ENCODE measurements at places on chromosomes 4 and X.

- no peak for DNase-seq
Measured at GRCh38 chr4:47873877-47874541, 36.1 kb upstream of the CORIN start.

DNA sequence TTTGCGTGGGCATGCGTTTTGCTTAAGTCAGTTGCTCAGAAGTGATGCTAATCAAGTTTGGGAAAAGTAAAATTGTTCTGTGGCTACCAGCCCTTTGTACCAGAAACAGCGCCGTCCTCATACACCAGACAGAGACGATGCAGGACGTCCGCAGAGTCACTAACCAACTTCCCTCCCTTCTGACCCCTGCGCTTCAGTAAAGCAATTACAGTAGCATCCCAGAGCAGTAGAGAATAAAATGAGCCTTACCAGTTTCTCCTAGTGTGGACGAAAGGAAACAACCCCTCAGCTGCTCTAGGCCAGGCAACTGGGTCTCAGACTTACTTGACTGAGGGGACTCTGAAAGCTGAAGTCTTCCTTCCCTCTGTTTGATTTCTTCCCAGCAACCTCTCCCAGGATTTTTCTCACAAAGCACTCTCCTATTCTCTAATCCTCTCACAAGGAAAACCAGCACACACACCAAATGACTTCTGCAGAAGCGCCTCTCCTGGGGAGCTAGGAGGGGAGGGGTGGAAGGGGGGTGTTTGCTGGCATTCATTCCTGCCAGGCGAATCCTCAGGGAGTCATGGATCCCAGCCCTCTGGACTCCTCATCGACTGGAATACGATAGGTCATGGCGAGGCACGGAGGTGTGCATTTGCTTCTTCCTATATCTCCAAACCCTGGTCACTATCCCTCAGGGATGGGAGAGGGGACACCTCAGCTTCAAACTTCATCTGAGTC, 56.0 kb upstream of the MID1 start:
- no peak for DNase-seq

- DNase-seq = no peak
Measured at GRCh38 chr4:74395633-74396032, 30.7 kb downstream of the EREG start.

DNA sequence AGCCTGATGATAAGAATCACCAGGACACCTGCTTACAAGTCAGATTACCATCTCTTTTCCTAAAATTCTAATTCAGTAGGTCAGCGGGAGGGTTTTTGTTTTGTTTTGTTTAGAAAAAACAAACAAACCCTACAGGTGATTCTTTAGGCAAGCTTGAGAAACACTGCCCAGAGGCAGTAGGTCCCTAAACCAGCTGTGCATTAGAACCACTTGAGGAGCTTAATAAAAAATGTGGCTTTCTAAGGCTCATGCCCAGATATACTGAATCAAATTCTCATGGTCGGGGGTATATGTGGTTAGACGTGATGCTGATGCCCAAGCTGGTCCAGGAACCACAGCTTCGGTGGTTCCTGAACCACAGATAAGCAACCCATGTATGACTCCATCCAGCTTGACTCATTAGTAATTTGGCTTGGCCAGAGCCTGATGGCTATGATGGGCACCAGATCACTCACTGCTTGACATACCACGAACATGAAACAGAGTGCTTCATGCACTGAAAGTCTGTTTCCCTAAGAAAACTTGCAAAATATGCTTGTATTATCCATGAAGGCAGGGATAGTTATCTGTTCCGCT, 338.1 kb upstream of the F9 start:
- no peak for DNase-seq

DNA sequence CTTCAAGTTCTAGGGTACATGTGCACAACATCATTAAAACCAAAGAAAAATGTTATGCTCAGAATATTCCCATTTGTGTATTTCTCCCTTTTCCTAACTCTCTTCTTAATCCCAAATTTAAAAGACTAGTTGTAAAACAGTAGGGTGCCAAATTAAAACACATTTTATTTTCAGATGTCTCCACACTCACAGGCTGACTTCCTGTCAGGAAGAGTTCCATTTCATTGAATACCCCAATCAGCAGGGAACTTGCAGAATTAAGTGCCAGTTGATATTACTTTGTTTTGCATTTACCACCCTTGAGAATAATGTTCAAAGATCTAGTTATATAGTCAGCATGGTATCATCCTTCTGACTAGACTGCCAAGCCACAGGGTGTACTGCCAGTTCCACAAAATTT, 207.9 kb downstream of the MAB21L2 start:
- no peak for DNase-seq

DNA sequence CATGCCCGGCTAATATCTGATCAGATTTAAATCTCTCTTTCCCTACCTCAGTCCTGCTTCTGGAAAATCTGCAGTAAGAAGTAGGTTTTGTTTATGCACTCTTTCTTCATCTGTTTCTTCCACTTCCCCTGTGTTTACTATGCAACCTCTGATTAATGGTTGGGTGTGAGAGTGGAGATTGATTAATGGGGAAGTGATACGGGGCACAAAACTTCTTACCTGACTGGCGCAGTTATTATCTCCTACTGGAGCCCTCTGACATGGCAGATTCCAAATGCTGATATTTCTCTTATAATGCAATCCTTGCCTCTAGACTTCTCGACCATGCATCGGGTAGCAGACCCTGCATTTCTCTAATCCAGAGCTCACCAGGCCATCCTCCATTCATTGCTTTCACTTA, 60.2 kb upstream of the HPGD start:
- DNase-seq = no peak

GRCh38 chr4:185217408-185217975, 8.1 kb downstream of the SNX25 start:
- no peak for DNase-seq

DNA sequence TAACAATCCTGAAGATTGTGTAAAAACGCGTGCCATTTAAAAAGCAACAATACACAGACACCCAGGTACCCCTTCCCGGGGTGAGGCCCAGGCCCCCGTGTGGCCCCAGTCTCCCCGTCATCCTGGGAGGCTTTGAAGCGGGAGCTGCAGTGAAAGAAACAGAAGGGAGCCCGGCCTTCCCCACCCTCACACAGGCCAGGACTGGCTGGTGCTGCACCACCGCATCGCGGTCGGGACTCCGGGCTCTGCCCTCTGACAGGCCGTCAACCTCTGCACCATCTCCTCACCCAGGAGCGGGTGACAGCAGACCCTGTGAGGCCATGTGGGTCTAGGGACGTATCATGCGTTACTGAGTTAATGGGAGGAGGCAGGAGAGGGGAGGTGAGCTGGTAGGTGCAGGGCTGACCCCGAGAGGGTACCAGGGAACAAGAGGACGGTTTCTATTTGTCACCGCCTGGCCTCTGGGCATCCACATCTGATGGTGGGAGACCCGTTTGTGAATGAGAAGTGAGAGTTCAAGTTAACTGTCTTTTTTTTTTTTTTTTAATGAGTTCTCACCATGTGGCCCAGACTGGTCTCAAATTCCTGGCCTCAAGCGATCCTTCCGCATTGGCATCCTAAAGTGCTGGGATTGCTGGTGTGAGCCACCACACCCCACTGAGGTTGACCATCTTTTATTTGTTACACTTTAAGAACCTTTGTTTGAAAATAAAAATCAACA, 27.3 kb downstream of the PIGG start:
- no peak for DNase-seq

GRCh38 chr4:15836362-15836761, 58.2 kb downstream of the CD38 start:
- DNase-seq = no peak

DNA sequence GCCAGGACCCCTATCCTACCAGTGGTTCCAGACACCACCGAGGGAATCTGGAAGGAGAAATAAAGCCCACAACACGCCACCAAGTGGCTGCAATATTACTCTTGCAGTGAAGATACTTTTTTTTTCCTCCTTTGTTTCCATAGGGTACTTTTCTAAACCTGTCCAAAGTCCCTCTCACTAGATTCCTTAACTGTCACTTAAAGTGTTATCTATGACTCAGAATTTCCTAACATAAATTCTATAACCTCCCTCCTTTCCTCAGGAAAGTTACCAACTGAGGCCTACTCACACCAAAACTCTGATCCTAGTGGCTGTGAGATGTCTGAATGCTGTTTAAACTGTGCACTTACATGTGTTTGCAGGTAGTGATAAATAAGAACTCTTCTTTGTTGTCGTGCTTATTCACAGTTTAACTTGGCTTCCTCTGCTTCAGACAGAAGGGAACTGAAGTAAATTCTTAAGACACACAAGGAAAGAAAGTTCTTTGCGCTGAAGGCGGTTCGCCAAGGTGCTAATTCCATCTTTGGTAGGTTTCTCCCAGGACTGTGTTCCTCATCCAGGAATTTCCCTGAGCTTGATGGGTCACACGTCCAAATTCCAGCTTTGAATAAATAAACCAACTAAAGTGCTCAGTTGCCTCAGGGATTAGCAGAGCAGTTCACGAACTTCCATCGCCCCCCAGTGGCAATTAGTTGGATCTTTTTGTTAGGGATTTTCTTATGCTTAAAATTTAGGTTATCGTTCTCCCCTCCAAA, 10.7 kb upstream of the HCCS start:
- no peak for DNase-seq

DNA sequence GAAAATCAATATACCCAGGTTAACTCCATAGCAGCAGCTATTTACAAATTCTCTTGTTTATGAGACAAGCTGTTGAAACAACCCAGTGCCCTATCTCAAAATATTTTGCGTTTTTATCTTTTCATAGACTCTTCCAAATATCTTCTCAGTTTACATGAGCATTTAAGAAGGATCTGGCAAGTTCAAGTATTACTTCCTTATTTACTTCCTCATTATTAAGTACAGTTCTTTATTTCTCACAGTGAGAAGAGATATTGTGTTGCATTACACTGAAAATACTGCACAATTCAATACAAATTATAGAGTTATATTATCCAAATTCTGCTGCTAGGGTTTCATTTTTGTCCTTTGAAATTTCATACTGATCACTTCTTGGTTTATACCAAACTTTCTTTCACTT, 43.6 kb upstream of the UCP1 start:
- DNase-seq = no peak
